ENCODE measurements at places on chromosomes 3 and 15.
A peak's percentile ranks its signal among the peaks of the same experiment; 100 is the strongest.

- no peak for DNase-seq
Observed at GRCh38 chr3:58725326-58725853, 58.8 kb upstream of the FAM3D start.

DNA sequence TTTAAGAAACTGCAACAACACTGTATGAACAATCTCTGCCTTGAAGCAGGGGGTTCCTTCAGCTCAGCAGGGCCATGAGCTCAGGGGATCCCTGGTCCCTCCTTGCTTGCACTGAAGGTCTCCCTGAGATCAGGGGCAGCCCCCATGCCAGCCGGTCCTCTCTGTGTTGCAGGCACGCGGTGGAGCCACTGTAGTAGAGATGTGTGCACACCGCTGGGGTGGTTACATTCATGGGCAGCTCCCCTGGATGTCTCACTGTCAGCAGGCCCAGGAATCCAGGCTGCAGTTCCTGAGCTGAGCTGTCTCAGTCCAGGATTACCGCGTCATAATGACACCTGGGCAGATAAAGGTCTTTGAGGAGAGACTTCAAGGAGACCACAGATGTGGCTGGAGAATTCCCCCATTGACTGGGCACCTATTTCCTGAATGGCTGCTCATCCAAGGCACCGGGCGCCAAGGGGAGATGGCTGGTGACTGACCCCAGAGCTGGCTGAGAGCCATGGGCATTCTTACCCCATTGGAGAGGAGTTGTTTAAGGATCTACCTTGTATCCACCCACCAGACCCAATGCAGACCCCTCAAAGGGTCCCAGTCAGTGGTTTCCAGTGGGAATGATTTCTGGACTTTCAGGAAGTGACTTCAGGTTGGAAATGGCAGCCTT, 10.4 kb upstream of the KLF13 start:
- DNase-seq, result no peak

DNA sequence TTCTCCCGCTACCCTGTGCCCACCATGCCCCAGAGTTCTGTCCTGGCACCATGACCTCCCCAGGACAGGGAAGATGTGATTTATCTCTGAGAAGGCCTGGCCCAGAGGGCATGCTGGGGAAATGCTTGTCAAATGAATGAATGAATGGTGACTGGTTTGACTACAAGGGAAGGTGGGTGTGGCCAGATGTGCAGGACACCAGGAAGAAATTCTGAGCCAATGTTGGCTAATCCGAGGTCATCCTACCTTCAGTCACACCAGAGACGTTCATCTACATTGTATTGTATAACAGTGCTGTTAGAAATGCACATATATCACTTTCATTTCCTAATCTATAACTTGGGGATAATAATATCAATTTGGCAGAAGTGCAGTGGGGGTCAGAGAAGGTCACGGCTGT, 138.4 kb downstream of the FAM43A start:
- no peak for DNase-seq

DNA sequence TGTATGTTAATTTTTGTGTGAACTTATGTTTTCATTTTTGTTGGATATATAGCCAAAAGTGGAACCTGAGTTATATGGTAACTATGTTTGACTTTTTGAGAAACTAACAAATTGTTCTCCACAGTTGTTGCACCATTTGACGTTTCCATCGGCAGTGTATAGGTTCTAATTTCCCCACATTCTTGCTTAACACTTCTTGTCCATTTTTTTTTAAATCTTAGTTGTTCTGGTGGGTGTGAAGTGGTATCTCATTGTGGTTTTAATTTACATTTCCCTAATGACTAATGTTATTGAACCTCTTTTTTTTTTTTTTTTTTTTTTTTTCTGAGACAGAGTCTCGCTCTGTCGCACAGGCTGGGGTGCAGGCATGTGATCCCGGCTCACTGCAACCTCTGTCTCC, 8.0 kb downstream of the NISCH start:
- no peak for DNase-seq

- peak; percentile 90 for DNase-seq
Observed at GRCh38 chr15:63121382-63122001, at the start of gene LACTB. LACTB (plus strand) TSS chr15:63121861; CDS start chr15:63121872, 11 bp downstream.

DNA sequence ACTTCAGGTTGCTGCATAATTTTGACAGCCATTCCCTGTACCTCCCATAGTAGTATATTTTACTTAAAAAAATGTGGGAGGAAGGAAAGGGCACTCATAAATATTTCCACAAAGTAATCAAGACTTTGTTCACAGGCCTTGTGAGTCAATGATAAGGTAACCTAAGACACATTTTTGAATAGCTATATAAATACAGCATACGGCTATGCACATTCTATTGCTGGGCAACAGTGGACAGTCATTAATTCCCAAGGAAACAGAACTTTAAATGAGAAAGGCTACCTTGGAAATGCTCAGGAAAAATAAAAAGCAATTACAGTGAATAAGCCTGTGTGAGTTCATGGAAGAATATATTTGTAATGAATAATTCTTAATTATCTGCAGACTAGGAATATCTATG, 144.0 kb downstream of the CADM2 start:
- DNase-seq, result no peak

GRCh38 chr15:70741677-70742293, 21.6 kb downstream of the UACA start:
- DNase-seq, result no peak

DNA sequence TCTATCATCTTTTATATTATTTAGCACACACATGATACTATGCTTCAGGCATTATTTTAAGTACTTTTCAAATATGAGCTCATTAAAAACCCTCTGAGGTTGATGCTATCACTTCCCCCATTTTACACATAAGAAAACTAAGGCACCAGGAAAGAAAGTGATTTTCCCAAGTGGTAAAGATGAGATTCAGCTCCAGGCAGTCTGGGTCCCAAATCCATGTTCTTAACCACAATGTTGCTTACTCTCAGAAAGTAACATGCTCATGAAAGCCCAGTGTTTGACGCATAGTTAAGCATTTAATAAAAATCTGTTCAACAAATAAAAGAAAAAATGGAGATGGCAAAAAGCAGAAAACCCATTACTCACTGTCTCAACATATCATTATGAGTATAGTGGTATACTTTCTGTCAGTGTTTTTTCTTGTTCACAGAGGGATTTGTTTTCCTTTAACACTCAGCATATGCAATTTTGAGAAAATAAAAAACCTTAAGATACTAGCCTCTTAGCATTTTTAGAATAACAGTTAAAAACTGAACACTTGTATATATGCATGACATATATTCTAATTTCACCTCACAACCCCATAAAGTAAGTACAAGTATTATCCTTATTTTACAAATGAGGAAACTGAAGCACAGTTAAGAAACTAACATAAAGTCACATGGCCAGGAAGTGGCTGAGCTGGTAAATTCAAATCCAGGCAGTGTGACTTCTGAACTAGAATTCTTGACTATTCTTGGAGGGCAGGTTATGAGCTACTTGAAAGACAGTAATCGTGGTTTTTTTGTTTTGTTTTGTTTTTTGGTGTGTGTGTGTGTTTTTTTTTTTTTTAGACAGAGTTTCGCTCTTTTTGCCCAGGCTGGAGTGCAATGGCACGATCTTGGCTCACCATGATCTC, 10.4 kb downstream of the PEAK1 start:
- DNase-seq, result peak; percentile 17

- DNase-seq, result no peak
Observed at GRCh38 chr3:126415661-126416591, 21.2 kb downstream of the CFAP100 start.

GRCh38 chr3:77055841-77056341, 16.0 kb downstream of the ROBO2 start:
- no peak for DNase-seq

- DNase-seq, result no peak
Observed at GRCh38 chr3:41196499-41197410, 2.5 kb upstream of the CTNNB1 start.

- DNase-seq, result no peak
Observed at GRCh38 chr3:58657036-58657520, 9.5 kb downstream of the FAM3D start.

GRCh38 chr3:127394031-127394430, 106.2 kb upstream of the PRR20G start:
- DNase-seq, result no peak

DNA sequence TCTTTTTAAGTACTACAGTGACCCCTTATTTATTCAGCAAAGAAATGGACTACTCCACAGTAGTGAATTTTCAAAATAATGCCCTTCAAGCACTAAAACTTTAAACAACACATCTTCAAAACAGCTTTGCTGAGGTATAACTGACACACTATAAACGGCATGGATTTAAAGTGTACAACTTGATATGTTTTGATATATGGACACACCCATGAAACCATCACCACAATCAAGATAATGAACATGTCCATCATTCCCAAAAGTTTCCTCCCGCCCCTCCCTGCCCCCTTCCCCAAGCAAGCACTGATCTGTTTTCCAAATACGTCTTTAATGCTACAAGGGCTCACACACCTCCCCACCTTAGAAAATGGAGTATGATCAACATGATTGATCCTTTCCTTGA, 1.6 kb upstream of the FURIN start:
- no peak for DNase-seq

GRCh38 chr3:117735481-117736101, 1026.0 kb downstream of the TUSC7 start:
- DNase-seq, result no peak

DNA sequence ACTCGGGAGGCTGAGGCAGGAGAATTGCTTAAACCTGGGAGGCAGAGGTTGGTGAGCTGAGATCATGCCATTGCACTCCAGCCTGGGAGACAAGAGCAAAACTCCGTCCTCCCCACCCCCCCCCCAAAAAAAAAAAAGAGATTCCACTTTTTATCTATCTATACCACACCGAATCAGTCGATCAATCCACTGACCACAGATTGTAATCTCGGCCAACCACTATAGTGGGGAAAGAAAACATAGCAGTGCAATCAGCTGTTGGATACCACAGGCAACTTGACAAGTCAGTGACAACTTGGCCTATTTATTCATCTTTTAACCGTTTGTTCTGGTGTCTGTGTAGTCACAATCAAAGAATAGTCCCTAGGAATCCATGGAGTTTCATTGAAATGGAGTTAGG, 299.2 kb downstream of the FHIT start:
- DNase-seq, result no peak

DNA sequence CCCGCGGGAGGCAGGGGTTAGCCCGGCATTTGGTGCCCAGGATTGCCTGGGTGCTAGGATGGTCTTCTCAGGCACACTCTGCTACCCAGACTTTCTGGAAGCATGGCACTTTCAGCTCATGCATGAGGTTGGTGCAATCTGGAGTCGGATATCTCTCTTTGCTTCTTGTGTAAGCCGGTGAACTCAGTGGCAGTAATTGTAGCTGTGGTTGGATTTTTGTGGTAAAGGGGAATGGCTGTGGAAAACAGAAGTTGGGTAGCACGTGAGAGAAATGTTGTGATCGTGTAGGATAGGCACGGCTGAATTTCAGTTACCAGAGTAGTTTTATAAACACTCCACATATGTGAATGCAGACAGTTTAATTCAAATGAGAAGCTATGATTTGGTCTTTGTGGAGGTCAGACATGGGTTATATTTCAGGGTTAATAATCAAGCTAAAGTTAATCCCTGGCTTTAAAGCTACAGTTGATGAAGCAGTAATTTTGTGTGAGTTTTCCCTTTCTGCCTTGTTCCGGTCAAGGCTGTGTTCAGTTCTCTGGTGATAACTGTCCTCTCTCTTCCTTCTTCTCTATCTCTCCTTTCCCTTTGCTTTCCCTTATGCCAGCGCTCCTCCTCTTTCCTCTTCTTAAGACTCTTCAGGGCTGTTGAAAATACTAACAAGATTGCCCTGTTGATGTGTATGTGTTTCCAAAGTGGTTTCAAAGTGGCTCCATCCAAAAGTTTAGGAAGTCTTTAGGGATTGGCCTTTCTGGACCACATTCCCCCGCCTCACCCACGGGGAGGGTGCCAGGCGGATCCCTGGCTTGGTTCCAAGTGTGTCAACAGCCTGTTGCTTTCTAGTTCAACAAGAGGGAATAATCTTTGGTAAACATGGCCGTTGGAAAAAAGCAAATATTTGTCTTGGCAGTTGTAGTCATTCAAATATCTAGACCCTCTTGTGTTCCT, 404.6 kb upstream of the C2CD4B start:
- DNase-seq, result no peak

DNA sequence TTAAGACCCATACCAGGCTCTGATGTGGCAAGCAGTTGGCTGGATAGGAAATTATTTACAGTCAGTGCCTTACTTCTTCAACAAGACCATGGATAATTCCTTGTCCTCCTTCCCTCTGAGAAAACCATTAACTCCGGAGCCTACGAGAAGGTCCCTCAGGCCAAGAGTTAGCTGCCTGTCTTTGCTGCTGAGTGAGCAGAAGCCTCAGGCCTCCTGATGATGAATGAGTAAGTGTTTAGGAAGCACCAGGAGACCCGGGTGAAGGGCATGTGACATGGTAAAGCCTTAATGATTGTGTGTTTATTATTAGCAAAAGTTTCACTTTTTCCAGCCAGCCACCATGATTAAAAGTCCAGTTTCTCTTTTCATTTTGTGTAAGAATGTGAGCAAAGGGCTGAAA, 174.9 kb upstream of the TOPAZ1 start:
- no peak for DNase-seq

DNA sequence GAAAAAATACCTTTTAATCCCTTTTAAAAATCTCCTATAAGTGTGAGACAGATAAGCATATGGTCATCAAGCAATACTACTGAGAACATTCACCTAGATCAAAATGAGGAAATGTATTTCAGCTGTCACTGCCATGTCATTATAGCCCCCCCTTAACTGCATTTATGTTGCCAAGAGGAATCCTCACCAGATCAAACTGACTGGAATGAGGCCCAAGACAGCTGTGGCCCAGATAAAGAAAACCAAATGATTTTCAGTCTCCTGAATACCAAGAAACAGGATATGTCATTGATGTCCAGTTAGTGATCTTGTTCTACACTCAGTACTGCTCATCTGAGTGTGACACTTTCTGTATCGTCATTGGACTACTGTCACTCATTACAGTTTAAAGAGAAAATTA, 35.1 kb upstream of the CPB1 start:
- DNase-seq, result no peak

DNA sequence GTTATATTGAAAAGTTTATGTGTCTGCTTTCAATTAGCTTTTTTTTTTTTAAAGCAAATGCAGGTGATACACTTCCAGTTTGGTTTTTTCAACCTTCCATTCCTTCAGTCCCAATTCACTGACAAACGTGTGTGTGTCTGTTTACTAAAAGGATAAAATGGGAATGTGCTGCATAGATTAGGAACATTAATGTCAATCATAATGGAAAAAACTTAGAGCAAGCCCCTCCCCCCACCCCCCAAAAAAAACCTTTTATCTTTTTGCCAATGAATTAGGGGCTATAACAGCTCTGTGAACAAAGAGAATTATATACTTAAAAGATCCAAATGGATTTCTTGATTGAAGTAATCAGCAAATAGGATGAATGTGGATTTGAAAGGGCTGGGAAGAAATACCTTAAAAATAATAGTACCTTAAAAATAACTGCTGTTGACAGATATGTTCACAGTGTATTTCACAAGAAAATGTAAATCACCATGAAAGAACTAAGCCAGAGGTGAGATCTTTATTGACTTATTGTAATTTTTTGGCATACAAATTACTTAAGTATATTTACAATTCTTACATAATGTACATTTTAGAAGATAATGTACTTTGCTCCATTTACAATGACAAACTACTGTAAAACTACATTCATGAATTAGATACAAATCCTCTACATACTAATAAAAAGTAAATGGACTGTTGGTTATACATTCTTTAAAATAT, 3.5 kb upstream of the XXYLT1 start:
- no peak for DNase-seq

GRCh38 chr3:121961283-121961682, 60.8 kb downstream of the ILDR1 start:
- DNase-seq, result no peak

- DNase-seq, result peak; percentile 19
Observed at GRCh38 chr15:47293466-47294162, 423.7 kb upstream of the SEMA6D start.

- DNase-seq, result no peak
Observed at GRCh38 chr3:165526367-165526766, 310.9 kb downstream of the BCHE start.
